Stimulated activated CD4-positive, alpha-beta T cell treated with anti-CD3 and anti-CD28 coated beads, Interleukin-4, amount 100 ng/mL, for 1 hour (primary cell): ENCODE measurements at places on chromosomes 6 and 20.

DNA sequence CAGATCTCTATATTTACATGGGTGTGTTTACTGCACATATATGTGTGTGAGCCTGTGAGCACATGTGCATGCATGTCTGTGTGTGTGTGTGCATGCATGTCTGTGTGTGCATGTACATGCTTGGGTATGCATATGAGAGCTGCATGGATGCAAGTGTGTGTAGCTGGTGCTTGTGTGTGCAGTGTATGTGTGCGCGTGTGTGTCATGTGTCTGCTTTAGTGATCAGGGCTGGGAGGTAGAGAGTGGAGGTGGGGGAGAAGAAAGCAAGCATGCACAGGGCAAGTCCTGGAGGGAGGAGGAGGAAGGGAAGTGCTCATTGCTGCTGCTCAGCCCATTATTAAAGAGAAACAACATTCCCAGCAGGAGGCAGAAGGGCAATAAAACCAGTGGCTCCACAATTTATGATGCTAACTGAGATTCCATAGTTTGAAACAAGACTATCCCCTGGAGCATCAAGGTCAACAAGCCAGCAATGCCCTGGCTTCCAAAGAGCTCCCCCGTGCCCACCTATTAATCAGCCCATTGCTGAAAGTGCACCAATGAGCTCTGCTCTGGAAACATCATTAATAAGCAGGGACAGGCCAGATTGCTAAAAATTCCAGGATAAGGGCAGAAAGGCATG, 414.0 kb downstream of the MAFB start:
- no peak for DNase-seq

- no peak for DNase-seq
Observed at GRCh38 chr6:160972111-160972510, 19.5 kb upstream of the MAP3K4 start.

- DNase-seq = no peak
Observed at GRCh38 chr6:124393536-124393935, 568.7 kb upstream of the RNF217 start.

GRCh38 chr6:83042467-83043053, 23.1 kb downstream of the UBE3D start:
- DNase-seq = no peak

GRCh38 chr6:131029626-131030297, 33.3 kb downstream of the EPB41L2 start:
- no peak for DNase-seq

GRCh38 chr6:49909563-49909962, 43.2 kb upstream of the CRISP1 start:
- DNase-seq = no peak

GRCh38 chr20:11137688-11138087, 463.9 kb upstream of the JAG1 start:
- DNase-seq = no peak

- no peak for DNase-seq
Observed at GRCh38 chr6:128597004-128597403, 76.6 kb upstream of the PTPRK start.

DNA sequence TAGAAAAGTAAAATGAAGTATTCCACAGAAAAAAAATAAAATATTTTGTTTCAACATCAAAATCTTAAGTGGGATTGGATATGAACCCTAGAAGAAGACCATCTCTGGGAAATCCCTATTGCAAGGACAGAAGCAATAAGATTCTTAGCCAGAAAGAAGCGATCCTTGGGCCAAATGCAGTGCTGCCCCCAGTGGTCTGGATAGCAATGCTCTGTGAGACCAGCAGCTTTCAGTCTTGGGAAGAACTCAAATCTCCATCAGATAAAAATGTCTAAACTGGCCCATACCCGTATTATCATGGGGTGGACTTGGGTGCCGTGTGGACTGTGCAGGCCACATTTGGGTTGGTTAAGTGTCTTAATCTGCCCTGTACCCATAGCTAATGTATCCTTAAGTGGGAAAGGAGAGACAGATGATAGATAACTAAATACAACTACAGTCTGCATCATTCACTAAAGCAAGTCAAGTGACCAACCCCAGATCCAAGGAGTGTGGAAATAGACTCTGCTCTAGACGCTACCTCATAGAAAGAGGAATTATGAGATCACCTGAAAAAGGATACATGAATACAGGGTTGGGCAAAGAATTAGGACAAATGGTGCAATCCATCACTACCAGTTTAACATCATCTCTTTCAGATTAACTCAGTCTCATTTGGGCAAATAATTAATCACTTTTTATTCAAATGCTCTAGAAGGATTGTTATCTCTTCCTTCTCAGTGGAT, 38.9 kb upstream of the SNAP25 start:
- DNase-seq = no peak

DNA sequence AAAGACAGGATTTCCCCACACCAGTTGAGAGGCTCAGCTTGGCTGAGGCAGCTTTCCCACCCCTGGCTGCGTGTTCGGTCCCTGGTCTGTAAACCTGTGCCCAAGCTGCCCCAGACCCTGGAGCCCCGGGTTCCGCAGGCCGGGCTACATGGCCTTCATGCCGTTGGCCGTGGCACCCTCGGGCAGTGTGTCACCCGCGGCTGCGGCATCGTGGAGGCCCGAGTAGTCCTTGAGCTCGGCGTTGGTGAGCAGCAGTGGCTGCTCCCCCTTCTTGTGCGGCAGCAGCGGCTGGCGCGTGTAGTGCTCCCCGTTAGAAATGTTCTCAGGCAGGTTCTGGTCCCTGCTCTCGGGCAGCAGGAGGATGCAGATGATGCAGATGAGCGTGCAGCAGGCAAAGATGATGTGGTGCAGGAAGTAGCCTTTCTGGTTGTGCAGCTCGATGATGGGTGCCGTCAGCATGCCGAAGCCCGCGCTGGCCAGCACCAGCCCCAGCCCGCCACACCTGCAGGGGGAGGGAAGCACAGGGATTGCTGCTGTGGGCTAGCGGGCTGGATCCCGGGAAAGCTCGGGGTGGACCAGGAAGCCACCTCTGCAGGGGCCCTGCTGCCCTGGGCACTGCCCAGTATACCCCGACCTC, 14.3 kb downstream of the PSMG4 start:
- DNase-seq = no peak

DNA sequence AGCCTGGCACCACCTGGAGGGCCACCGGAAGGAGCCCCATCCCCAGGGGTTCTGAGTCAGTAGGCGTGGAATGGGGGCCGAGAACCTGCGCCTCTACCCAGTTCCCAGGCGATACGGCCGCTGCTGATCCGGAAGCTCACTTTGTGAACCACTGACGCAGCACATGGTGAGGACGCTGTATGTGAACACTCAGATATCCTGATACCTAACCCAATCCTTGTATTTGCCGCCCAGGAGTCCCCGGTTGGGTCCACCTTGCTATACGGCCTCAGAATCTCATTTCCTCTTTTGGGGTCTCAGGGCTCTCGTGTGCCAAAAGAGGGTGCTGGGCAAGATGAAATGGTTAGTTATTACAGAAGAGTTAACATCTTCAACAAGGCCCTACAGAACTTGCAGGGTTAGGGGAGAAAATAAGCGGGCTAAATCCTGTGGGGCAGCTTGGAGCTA, 604 bp upstream of the RAB5IF start:
- peak; percentile 46 for DNase-seq

DNA sequence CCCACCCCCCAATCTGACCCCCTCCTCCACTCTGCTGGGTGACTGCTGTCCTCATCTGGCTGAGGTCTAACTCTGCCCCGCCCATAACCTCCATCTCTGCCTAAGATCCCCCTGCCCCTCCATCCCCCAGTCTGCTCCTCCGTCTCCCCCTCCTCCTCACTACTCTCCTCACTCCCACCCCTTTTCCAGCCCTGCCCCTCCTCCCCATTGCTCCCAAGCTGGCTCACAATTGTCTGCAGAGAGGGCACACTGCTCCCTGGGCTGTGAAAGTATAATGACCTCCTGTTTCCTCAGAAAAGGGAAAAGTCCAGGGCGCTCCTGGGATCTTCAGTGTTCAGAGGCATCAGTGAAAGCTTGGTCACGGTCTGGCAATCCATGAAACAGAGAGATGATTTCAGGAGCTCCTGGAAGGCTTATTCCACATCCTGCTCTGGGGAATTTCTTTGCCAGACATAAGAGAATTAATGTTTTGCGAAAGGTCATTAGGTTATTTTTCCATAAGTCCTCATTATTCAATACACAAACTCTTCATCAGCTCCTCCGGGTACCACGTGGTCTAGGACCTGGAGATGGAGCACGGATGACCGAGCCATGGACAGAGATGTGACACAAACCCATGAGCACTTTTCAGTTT, 21.5 kb downstream of the CST5 start:
- DNase-seq = no peak

- no peak for DNase-seq
Observed at GRCh38 chr20:10423735-10424134, 10.3 kb downstream of the MKKS start.

DNA sequence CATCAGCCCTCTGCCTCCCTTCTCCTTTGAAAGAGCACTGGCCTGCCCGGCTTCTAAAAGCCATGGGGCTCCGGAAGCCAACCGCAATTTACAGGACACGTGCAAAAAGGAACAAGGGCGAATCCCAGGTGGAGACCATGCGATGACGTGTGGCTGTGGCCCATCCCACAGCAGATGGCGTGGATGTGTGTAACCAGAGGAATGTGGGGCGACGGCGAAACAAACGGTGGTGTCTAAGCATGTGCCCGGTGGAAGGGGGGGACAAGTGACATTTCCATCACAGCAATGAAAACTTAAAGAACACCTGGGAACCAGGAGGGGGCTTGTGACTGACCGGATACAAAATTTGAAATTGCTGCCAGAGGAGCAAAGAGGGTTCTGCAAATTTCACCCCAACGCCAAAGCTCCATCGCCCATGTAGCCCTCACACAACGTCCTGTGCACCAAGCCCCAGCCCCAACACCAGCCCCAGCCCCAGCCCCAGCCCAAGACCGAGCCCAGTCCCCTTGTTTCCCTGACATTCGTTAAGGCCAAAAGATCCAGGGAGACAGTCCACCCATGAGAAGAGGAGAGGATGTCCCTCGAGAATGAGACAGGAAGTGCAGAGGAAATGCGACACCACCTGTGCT, 159.7 kb upstream of the ZNF337 start:
- no peak for DNase-seq

GRCh38 chr6:9085054-9085708, 649.8 kb upstream of the SLC35B3 start:
- DNase-seq = no peak

- no peak for DNase-seq
Observed at GRCh38 chr6:51618563-51618962, 468.9 kb downstream of the PKHD1 start.

- DNase-seq = peak; percentile 74
Observed at GRCh38 chr6:99588618-99589289, 17.9 kb upstream of the PRDM13 start.

DNA sequence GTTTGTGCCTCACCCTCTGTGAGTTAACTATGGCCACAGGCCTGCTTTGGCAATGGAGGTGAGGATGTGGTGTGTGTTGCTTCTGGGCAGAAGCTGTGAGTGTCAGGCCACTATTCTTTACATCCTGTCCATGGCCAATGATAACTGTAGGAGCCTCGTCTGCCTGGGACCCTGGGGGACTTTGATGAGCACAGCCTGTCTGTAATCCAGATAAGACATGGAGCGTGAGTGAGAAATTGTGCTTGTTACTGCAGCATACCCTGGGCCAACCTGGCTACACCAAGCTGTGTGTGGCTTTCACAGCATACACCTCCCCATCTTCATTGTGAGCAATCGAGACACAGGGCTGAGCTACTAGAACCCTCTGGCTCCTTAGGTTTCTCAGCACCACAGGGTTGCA, 150.4 kb downstream of the MYLK4 start:
- no peak for DNase-seq

DNA sequence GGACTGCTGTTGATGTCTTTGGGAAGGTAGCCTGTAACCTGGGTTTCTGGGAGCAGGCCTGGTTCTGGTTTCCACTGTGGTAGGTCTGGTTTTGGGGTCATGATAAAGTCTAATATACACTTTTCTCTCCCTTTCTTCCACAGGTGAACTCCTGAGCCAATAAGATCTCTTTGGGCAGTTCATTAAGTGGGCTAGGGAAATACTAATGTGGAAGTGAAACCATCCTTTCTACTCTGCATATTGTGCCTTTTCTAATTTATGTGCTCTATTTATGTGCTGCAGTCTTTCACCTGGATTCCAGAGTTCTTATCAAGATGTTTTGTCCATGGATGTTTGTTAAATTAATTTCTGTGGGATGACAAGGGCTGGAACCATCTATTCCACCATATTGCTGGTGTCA, 165.7 kb upstream of the PTPRK start:
- DNase-seq = no peak

GRCh38 chr20:46948081-46948480, 53.4 kb downstream of the EYA2 start:
- DNase-seq = no peak

DNA sequence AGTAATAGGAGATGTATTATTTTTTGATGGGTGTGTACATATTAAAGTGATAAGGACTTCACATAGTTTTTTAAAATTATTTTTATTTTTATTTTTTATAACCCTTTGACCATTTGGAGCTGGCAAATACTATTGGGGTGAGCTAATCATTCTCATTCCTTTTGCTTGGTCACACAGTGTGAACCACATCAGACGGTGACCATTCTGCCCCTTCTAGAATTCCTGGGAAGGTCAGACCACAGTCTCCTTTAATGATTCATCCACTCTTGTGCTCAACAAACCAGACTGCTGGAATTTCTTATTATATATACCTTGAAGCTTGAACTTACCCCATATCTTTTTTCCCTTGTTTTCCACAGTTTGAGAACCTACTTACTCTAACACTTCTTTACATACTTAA, 23.9 kb upstream of the PRL start:
- DNase-seq = no peak

DNA sequence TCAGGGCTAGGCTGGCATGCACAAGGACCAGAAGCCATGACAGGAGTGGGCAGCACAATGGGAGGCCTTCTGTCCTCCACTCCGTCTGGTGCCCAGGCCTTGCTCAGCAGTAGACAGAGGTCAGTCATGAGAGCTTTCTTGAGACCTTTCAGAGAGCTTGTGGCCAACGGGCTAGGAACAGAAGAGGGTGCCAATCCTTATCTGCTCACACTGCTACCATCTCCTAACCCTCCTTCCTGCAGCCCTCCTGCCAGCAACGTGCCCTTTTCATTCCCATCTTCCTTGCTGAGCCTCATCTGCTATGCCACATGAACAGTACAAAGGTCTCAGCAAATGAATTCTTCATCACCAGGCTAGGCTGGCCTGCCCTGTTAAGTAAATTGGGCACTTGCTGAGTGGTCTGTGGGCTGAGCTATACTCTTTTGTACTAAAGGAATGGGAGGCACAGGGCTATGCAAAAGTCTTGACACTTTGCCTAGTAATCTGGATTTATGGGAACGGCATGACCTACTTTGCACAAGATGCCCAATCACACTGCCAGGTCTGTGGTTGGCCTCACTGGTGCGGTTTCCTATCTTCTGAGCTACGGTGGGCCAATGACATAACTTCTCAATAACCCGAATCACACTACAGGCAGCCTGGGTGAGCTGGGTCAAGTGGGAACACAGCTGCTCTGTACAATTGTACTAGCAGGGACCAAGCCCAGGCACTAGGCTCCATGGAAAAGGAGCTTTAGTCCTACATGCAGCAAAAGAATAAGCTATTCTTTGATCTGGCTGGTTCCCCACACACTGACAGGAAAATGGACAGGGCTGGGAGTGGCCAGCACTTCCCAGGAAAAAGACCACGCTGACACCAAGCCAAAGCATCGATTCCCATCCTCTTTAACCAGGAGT, 47.8 kb downstream of the ELOVL5 start:
- DNase-seq = no peak
